ENCODE measurements at places on chromosomes 4 and X. TPM values are rescaled to one million over a fixed set of nuclear protein-coding genes. Genes with fewer than 3 reads are reported as not detected.

The NEUROG2 gene
- polyA plus RNA-seq = 0.66 TPM

The SH3D19 gene
- 0.94 TPM for polyA plus RNA-seq

The SPCS3 gene
- 113 TPM for polyA plus RNA-seq

The ZCCHC18 gene
- polyA plus RNA-seq = 2.2 TPM

The ERCC6L gene
- 11.0 TPM for polyA plus RNA-seq

The GYPE gene
- polyA plus RNA-seq = 0.75 TPM

The CENPVL1 gene
- not detected for polyA plus RNA-seq

The MAP7D3 gene
- polyA plus RNA-seq = 10.4 TPM

The SMC1A gene
- 157 TPM for polyA plus RNA-seq

All from GM12878 (cell line).